ENCODE measurements at places on chromosomes 13 and 19.

DNA sequence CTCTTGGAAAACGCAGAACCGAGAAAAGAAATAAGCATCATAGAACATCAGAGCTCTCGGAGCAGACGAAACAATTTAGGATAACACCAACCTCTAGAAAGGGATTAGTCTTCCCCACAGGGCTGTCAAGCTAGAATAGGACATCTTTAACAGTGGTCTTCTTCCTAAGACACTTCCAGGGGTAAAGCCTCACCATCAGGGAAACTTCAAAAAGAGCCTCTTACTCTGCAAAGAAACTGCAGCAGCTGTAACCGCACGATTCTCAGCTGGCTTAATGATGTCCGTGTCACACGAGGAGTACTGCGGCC, 642 bp downstream of the ZNF571 start:
- no peak for DNase-seq

DNA sequence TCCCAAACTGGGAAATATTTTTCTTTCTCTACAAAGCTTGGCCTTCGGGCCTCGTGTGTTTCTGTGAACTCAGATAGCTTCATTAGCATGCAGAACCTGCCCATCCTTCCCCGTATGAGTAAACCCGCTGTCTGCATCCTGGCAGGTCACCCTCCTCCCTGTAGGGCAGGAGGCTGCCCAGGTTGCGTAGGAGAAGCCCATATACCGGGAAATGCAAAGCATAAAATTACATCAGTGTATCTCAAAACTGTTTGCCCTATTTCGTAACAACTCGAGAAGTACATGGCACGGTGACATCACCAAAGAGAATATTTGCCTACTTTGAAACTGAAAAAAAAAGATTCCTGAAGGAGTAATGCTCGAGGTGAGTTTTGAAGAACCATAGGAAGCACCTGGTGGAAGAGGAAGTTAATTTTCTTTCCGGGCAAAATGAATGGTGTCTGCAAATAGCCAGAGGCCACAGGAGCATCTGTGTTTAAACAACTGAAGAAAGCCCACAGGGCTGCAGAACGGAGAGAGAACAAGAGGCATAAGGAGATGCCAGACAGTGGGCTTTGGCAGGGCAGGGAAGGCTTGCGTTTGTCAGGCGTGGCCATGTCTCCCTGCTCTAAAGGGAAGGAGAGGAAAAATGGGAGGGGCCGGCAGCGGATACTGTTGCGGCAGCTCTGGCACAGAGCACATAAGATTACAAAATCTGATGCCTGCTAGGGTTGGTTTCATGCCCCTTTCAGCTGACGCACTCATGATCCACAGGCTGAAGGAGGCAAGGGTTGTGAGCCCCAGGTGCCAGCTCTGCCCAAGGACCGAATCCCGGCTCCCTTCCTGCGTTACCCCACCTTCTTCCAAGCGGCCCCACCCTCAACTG, 81.4 kb downstream of the IRS2 start:
- DNase-seq = no peak

- no peak for DNase-seq
These were observed 27.2 kb downstream of the ADPRHL1 start for GRCh38 chr13:113425941-113426590.

DNA sequence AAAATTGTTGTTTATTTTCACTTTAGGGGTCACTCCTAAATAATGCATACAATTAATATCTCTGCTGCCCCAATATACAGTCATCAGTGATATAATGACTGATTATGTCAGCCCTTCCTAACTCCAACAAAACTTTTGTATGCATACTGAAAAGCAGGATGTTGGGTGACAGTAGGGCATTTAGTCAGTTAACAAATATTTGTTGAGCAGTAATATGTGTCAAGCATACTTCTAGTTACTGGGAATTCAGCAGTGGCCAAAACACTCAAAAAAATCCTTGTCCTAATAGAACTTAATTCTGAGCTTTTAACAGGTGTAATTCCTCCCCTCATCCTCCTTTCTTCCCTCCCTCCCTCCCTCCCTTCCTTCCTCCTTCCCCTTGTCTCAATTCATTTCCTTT, 560.7 kb upstream of the KLHL1 start:
- DNase-seq = no peak

GRCh38 chr19:32018014-32018413, 327.4 kb upstream of the ZNF507 start:
- no peak for DNase-seq

Data from activated T-cell treated with anti-CD3 and anti-CD28 coated beads for 48 hours (primary cell).